ENCODE measurements at places on chromosomes 11 and 22.

DNA sequence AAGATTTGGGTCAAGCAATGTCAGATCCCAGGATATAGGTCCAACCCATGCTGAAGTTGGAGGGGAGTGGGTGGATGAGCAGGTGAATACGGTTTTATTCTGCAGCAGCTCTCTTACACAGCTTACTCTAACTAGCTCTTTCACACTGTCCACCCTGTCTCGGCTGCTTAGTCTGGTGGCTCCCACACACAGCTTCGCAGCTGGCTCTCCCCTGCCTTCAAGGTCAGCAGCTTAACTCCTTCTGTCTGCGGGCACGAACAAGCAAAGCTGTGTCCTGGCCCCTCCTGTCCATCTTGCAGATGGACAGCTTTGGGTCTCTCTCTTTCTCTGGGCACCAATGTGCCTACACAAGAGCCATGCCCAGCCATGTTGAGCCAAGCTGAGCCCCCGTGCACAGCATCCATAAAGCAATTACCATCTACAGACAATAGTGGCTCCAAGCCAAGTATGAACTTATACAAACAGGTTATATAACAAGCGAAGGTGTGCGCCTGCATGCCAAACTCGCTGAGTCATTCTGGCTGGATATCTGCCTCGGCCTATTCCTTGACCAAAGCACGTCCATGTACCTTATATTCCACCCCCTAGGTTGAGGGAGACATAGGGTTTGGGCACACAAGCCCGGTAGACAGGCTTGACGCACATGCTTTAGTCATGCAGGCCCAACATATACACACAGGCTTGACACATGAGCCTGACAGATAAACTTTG, 1307.8 kb upstream of the RAG2 start:
- no peak for DNase-seq

GRCh38 chr22:32828150-32828549, 26.6 kb downstream of the TIMP3 start:
- DNase-seq = no peak

DNA sequence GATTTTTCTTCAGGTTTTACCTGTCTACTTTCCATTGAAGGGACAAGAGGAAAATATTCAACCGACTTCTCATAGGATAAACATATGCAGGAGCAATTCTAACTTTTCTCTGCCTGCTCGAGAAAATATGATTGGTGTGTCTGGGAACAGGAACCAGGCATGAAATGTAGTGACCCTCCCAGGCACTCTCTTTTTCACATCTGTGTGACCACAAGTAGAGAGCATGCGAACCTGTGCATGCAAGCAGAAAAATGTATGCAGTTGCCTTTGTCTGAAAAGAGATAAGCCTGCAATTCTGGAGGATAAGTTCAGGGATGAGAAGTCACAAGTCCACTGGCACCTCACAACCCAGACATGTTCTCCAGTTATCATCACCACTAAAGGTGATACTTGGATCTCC, 583.5 kb upstream of the FAT3 start:
- DNase-seq = no peak

DNA sequence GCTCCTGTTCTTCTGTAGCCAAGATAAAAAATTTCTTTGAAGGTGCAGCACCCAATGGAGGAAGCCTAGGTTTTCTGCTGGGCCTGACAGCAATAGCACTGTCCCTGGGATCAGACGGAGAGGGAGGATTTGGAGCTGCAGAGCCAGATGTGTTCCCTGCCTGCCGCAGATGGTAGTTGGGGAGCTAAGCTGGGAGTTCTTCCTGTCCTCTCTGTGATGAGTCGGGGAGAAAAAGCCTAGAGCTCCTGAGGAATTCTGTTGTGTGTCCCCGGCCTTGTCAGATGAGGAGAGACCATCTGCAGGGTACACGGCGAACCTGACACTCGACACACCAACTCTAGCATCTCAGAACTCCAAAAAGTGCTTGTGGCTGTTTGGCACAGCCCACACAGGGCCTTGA, 103.8 kb upstream of the CRYBB3 start:
- no peak for DNase-seq

DNA sequence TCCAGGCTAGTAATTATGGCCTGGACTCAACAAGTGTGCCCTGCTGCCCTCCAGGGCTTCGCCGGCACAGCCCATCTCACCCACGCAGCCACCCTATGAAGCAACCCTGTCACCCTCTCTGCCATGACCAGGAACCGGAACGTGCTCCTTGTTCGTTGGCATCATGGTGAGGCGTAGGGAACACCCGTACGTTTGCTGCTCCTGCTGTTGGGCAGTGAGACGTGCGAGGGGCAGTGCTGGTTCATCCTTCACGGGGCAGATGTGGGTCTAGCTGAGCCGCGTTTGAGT, 20.7 kb downstream of the NADSYN1 start:
- no peak for DNase-seq

DNA sequence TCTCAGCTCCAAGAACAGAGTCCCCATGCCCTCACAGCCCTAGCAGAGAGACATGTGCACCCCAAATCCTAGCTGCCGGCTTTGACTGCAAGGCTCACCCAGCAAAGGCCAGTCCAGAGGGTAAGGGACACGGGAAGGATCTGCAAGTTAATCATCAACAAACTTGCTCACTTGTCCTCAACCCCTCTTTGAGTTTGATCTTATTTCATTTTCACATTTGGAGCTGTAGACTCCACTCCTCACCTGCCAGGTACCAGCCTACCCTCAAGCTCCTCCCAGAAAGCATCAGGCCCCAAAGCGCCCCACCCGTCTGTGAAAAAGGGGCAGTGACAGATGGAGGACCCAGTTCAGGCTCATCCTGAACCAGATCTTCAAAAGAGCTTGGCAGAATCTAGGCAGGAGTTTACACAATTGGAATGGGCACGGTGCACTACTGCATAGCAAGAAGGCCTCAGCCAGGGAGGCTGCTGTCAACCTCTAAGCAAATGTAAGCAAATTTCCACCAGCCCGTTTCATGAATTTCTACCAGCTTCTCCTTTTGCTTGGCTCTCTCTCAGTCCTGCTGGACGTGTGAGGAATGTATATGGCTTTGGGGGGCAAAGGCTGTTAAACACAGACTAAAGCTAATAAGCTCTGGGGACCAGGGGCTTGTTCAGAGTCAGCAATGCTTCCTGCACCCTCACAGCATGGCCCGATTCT, 5.5 kb downstream of the EHD1 start:
- no peak for DNase-seq

GRCh38 chr11:3609416-3610265, 32.2 kb downstream of the ART5 start:
- peak; percentile 45 for DNase-seq

GRCh38 chr11:92653454-92653853, 316.0 kb upstream of the MTNR1B start:
- DNase-seq = peak; percentile 19

DNA sequence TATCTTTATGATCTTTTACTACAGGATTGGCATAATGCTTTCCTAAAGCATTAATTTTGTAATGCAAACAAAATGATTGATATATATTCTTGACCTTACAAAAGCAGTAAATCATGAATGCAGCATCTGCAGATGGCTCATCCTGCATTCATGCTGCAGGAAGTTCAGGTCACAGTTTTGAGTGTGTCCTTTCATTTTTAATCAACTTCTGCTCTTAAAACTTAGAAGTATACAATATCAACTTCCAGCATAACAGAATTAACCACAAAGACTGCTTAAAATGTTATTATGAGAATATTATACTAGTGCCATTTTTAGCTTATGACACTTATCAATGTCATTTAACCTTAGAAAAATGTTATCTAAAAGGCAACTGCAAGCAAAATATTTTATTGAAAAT, 54.0 kb downstream of the SLC36A4 start:
- no peak for DNase-seq

- DNase-seq = no peak
Observed at GRCh38 chr11:17721242-17721999, 2.0 kb downstream of the MYOD1 start.

DNA sequence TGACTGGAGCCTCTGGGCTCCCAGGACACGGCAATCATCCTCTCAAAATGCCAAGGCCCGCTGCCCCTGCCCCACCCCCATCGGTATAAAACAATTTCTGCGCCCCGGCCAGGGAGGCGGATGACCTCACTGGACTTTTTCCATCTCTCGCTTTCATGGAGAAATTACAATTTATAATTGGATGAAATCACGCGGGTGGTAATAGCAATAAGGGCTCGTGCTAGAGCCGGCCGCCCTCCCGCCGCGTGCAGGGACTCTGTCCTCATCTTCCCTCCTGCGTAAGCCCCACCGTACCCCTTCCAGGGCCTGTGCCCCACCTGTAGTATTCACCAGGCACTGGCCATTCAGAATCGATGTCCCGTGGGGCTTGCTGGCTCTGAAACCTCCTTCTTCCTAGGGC, 64.5 kb downstream of the MACROD1 start:
- no peak for DNase-seq

GRCh38 chr22:30892286-30892685, 76.3 kb downstream of the MORC2 start:
- no peak for DNase-seq

DNA sequence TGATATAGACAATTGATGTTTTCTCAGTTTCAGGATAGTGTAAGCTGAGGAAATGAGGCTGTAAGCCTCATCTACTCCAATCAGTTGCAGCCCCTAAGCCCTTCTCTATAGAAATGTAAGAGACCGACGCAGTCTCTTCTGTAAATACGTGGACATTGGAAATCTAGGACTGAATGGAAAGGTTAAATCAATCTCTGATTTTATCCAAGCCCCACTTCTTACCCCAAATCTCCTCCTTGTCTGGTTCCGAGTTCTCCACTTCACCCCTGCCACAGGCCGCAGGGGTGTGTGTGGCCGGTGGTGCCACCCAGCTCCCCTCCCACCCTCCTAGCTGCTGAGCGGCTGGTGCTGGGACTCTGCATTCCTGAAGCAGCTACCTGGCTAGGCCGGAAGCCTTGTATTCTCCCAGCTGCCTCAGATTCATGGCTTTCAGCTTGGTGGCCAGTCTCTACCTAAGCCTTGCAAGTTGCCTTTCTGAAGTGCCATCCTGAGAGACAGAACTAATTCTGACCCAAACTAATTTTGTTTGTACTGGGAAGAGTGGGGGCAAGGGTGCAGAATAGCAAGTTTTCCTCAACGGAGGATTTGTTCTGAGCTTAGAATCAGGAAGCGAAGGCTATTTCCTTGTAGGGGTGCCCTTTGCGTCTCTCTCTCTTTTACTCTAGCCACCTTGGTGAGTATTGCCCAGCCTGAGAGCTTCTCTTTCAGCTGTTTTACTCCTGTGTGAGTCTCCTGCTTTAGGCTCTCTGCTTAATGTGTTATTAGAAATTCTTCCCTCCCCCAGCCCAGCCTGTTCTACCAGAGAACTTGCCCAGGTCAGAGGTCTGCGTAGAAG, 749 bp downstream of the VWA5A start:
- no peak for DNase-seq

DNA sequence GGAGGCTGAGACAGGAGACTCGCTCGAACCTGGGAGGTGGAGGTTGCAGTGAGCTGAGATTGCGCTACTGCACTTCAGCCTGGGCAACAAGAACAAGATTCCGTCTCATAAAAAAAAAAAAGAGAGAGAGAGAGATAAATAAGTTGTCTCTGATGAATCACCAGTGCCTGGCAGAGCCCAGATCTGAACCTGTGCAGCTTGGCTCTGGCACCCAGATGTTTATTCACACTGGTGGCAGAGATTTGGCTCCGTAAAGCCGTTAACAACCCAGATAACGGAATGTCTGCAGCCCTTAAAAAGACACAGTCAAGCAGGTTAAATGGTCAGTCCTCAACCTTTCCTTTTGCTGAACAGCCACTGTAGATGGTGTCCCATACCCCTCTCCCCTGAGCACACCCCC, 33.5 kb upstream of the RTL6 start:
- no peak for DNase-seq

- DNase-seq = no peak
Observed at GRCh38 chr11:99241066-99241465, 220.3 kb downstream of the CNTN5 start.

DNA sequence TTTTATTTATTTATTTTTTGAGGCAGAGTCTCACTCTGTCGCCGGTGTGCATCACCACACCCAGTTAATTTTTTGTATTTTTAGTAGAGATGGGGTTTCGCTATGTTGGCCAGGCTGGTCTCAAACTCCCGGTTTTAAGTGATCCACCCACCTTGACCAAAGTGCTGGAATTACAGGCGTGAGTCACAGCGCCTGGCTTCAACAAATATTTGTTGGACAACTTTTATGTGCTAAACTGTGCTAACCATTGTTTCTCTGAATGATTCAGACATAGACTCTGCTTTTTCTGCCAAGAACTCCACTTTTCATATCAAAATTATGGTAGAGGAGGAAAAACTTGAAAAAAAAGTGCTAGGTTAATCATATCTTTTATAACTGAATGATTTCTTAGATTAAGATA, 36.3 kb downstream of the MMP7 start:
- DNase-seq = no peak

DNA sequence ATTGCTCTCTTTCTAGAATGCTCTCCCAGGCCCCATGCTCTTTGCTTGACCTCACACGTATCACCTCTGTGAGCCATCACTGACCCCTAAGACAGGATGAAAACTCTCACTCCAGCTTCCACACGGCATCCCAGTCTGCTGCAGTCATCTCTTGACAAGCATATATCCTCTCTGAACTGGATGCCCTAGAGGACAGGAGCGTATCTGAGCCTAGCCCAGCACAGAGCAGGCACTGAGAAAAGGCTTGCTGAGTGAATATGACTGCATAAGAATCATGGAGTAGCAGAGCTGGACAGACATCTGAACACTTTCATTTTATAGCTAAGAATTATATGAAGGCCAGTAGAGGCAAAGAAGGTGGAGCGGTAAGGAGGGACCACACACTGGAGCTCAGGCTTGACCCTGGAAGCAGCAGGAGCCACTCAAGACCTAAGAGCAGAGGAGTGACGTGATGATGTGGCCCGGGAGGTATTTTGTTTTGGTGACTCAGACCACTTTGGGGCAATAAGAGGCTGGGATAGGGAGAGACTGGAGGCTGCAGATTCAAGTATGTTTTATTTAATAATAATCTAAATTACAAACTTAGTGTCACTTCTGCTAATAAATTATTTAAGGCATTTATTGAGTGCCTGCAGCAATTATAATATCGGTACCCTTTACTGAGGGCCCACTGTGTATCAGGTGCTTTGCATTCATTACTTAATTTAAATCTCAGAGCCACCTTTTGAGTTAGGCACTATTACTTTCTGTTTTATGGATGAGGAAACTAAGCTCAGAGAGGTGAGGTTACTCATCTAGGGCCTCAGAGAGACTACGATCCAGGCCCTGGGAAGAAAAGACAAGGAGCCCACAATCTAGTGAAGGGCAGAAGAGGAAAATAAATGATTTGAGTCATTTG, 42.6 kb downstream of the MAP6 start:
- no peak for DNase-seq

DNA sequence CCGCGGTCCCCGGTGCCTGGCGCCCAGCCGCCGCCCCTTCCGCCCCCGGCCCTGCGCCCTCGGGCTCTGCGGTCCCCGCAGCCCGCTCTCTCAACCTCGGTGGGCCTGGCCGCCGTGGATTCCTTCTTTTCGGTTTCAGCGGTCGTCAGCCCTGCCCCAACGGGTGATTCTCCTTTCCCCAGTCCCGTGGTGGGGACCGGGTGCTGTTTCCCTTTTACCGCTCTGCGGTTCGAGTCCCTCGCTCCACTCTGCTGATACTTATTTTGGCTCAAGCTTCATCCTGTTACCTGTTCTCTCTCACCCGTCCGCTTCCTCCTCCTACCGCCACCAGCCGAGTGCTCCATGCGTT, 494 bp downstream of the ZDHHC5 start:
- no peak for DNase-seq

- no peak for DNase-seq
Observed at GRCh38 chr11:115931548-115932083, 427.4 kb upstream of the CADM1 start.

- DNase-seq = no peak
Observed at GRCh38 chr11:15568440-15568839, 453.7 kb downstream of the INSC start.
